ENCODE measurements at places on chromosomes 11 and 22. TPM values are rescaled to one million over a fixed set of nuclear protein-coding genes. Genes with fewer than 3 reads are reported as not detected.

DNA sequence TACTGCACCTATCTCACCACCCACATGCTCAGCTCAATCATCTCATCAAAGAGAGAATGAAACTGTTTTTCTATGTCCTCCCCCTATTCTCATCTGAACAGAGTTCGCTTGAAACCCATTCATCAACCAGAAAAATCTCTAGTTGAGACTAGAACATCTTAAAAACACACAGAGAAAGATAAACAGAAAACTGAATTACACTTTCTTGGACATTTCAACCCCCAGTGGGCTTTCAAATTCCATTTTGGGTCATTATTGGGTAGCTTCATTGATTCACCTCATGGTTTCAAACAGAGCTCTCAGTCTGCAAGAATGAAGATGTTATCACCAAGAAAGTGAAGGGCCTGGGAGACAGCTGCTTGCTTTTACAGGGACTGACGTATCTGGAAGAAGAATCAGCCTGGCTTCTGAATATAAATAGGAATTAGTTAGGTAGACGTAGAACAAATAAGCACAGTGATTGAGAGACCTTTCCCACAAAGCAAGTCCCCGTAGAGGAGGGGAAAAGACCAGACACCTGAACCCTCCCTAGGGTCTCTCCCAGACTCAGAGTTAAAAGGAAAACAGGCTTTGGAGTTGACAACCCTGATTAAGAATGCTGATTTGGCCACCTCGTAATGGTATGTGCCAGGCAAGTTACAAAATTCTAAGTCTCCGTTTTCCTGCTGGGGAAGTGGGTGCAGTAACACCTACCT lies 155.7 kb downstream of the BBOX1 start:
- DNase-seq: no peak
- H3K4me3 ChIP-seq: no peak overlapping the region
- H3K27me3 ChIP-seq: no peaks in the 10 kb centered on the region
- peaks cover 34% of the 10 kb centered on the region for H3K4me1 ChIP-seq
- no peak overlapping the region for H3K27ac ChIP-seq
- no peaks in the 10 kb centered on the region for H3K36me3 ChIP-seq

Gene NDUFA6
- 52.6 TPM for total RNA-seq

GRCh38 chr11:94315664-94316063 lies 11.3 kb downstream of the IZUMO1R start:
- peaks cover 18% of the 10 kb centered on the region for H3K27me3 ChIP-seq
- H3K27ac ChIP-seq: no peak overlapping the region
- H3K4me3 ChIP-seq: no peak overlapping the region
- no peak for DNase-seq

DNA sequence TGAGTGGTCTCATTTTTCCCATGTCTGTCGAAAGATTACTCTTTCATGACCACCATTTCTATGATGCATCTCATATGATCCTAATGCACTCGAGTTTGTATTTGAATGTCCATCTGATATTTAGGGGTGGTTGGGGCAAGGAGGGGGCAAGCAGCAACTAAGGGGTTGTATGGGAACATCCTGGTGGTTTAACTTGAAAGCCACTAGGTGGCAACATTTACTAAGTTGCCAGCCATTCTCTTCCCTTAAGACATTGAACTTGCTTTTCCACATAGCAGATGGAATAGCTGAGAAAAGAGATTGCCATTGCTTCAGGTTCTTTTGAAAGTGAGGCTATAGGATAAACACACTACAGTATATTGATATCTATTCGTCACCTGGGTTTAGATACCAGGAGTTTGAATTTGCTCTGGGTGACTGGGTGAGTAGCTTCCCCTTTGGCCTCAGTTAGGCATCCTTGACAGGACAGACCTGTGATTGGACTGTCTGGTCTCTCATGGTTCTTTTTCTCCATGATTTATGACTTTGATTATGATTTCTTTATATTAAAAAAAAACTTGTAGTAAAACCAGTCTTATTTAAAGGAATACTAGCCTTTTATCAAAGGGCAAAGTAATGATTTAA lies 32.4 kb downstream of the NF2 start:
- no peak for DNase-seq
- no peak overlapping the region for H3K4me3 ChIP-seq
- H3K36me3 ChIP-seq: peaks cover 12% of the 10 kb centered on the region

Gene GAL3ST1
- 0.40 TPM for total RNA-seq

DNA sequence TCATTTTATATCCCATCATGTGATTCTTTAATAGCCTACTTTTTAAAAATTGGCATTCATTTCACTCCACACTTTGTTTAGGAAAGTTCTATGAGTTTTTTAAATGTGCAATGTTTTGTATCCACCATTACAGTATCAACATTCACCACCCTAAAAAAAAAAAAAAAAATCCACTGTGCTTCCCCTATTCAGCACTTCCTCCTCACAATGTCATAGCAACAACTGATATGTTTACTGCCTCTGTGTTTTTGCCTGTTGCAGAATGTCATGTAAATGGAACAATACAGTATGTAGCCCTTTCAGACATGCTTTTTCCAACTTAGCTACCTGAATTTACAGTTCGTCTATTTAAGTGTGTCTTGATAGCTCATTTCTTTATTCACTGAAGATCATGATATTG lies 754.2 kb downstream of the FAM181B start:
- no peak overlapping the region for H3K4me3 ChIP-seq
- no peaks in the 10 kb centered on the region for H3K27me3 ChIP-seq
- H3K27ac ChIP-seq: no peak overlapping the region

Gene POLDIP3
- total RNA-seq: 87.2 TPM
